HS-27A (cell line): ENCODE measurements at places on chromosomes 2 and 18.
A peak's percentile ranks its signal among the peaks of the same experiment; 100 is the strongest.

- DNase-seq, result no peak
These were observed 25.4 kb downstream of the KIF5C start for GRCh38 chr2:148900350-148900837.

DNA sequence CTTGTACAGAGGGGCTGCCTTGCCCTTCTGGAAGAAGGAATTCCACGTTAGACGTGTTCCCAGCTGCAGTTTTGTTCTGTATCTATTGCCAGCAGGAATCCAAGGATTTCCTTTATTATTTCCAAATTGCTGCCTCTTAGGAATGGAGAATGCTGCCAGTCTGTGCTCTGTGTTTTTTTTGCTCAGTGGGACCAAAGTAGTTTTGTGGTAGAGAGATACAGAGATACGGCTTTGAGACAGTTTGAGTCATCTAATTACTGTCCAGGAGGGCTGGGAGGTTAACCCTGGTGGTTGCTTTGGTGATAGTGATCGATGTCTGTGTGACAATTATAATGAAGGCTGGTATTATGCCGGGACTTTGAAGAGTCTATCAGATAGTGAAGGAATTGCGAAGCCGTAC lies 26.3 kb downstream of the ASAP2 start:
- no peak for DNase-seq

DNA sequence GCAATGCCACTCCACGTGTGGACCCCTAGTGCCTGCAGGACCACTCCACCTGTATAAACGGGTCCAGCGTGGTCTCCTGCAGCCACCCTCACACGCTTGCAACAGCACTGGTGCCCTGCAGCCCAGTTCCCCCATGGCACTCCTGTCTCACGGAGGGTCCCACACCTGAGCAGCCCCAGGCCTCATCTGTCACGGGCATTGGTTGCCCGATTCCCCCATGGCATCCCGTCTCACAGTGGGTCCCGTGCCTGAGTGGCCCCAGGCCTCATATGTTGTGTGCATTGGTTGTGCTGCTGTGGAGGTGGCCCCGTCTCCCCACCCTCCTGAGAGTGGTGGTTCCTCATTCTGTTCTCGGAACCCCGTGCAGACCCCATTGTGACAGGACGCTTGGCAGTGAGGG lies 43.4 kb downstream of the CTDP1 start:
- DNase-seq, result no peak

DNA sequence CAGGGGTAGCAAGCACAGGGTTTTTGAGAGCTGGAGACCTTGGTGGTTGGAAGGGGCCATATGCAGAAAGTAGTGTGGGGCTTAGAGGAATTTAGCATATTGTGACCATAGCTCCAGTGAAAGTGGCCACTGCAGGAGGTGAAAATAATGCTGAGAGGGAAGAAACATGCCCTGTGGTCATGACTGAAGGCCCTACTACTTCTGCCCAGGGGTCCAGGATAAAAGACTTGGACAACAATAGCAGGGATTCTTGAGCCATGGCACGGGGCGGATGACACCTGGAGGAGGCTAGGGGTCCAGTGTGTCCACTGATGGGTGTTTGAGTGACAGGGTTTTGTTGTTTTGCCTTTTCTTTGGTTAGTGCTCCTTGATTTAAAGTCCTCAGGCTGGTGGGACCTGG lies 694.6 kb downstream of the CPS1 start:
- no peak for DNase-seq

GRCh38 chr2:239800785-239801386 lies 224.3 kb downstream of the NDUFA10 start:
- DNase-seq, result no peak

GRCh38 chr2:61759005-61759404 lies 94.9 kb downstream of the FAM161A start:
- no peak for DNase-seq

DNA sequence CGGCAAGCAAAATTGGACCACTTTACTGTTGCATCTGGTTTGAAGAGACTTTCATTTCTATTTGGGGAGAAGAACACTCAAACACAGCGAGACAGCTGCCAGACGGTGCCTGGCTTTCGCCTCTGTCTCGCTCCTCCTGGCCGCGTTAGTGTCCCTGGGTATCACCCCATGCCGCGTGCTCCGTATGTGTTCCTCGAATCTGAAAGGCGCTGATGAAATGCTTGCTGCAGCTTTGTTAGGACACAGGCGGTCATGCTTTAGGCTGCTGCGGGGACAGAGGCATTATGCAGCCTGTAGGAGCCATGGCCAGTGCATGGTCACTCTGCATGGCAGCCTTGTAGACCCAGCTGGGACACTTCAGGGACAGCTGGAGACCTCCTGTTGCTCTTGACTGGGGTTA lies 53.9 kb downstream of the LDLRAD4 start:
- no peak for DNase-seq

DNA sequence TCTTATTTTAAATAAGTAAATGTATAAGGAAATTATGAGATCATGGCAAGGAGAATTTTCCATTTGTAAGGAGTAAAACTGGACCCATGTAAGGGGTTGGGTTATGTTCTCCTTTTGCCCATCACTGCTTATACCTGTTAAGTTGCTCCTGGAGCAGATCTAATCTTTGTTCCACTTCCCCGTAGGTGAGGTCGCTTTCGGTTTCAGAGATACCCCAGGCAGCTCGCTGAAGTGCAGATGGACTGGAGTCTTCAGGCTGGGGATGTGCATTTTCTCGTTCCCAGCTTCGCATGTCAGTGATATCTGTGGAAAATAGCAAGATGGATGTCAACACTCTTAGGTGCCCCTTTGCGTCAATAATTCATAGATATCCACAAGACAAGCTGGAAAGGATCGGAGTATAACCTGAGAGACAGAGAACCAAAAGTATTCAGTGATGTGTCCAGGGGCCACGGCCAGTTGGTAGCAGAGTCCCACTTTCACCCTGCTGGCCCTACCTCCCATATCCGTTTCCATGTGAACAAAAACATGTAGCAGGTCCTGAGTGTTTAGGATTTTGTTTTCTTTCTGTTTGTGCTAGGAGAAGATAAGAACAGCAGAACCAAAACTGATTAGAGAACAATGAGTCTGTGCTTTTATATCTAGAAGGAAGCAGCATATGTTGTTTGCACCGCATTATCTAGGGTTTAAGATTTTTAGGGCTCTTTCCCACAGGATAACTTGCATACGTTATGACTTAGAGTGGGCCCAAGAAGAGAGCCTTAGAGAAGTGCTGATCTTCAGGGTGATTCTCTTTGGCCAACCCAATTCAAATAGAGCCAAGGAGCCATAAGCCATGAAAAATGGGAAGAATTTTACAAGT lies 36.0 kb downstream of the GCA start:
- DNase-seq, result no peak

DNA sequence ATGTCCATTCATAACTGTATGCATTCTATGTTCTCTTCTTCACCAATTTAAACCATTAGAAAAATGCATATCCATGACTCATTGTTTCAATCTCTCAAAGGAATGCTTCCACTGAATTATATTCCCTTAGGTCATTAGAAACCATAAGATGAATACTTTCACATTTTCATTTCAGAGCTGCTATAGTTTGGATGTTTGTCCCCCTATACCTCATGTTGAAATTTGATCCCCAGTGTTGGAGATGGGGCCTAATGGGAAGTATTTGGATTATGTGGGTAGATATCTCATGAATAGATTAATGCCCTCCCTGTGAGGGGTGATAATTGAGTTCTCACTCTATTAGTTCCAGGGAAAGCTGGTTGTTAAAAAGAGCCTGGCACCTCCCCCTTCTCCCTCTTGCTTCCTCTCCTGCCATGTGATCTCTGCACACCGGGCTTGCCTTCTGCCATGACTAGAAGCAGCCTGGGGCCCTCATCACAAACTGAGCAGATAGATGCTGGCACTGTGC lies 35.7 kb downstream of the THUMPD2 start:
- DNase-seq, result peak; percentile 46

GRCh38 chr2:218722876-218723785 lies 12.5 kb downstream of the TTLL4 start:
- no peak for DNase-seq

GRCh38 chr2:128556089-128556488 lies 237.4 kb upstream of the HS6ST1 start:
- DNase-seq, result no peak

DNA sequence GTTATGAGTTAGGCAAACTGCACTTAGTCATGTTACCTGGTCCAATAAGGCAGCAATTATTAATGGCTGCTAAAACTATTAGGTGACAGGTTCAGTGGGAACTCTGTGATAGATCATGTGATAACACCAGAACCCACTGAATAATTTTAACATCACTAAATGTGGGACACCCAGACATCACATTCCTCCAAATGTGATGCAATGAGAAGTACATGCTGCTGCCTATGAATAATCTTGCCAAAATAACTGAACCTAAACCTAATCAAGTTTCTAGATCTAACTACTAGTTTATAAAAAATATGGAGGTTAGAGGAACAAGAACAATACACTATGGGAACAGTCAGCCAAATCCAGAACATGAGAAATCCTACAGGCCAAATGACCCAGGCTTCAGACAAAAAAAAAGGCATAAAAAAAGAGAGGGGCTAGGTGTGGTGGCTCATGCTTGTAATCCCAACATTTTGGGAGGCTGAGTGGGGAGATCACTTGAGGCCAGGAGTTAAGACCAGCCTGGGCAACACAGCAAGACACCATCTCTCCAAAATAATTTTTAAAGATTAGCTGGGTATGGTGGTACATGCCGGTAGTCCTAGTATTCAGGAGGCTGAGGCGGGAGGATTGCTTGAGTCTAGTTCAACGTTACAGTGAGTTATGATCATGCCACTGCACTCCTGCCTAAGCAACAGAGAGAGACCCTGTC lies 7.0 kb upstream of the ACTR2 start:
- DNase-seq, result no peak

GRCh38 chr2:8481463-8482009 lies 200.3 kb upstream of the ID2 start:
- DNase-seq, result no peak

DNA sequence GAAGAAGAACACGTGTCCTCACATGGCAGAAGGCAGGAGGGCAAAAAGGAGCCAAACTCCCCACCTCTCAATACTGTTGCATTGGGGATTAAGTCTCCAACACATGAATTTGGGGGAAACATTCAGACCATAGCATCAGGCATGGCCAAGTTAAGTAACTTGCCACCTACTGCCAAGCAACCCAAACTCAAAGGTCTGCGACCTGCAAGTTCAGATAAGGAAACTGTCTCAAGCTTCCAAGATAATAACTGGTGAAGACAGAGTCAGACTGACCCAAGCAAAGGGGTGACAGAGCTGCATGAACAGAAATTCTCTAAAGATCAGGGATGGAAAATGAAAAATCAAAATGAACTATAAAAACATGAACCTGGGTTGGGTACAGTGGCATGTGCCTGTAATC lies 188.7 kb upstream of the SIX3 start:
- no peak for DNase-seq

- DNase-seq, result no peak
These were observed 510.8 kb downstream of the TRIB2 start for GRCh38 chr2:13227578-13227977.

GRCh38 chr2:171180229-171180930 lies 19.7 kb upstream of the TLK1 start:
- no peak for DNase-seq

DNA sequence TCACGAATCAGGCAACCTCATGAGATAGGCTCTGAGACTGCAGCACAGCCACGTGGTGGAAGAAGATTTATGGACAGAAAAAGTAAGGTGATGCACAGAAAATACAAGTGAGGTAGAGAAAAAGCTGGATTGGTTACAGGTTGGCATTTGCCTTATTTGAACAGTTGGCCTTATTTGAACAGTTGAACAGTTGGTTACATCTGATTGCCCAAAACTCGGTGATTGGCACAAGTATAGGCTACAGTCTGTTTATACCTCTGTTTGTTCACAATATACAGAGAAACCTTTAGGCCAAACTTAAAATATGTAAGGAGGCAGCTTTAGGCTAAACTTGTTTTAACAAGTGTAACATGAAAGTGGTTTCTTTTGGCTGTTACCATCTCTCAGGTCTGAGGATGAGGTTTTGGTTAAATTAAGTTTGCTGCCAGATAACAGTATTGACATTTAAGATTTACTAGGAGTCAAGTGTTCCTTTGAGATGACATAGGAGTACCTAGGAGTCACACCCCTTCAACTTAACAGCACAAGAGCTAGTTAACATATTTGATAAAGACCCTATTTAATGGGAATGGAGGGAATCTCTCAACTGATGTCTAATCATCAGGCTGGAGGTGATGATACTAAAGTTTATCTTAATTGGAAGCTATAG lies 16.5 kb upstream of the GPR155 start:
- no peak for DNase-seq

- no peak for DNase-seq
These were observed 179.4 kb downstream of the INHBB start for GRCh38 chr2:120525056-120526046.

DNA sequence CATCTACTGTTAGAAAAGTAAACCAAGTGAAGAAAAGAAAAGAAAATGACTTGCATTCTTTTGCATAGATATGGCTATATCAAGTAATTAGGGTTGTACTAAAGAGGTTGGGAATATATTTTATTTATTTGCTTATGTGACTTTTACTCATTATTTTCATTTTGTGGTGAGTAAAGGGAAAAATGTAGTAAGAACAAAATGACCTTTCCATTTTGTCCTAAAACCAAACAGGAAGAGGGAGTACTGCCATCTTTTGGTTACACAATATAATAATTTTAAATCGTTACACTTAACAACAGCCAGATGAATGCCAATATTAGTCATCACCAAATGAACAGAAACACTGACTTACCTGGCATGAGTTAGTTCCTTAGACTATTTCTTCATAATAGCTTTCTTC lies 47.3 kb upstream of the NDUFV2 start:
- DNase-seq, result peak; percentile 24

DNA sequence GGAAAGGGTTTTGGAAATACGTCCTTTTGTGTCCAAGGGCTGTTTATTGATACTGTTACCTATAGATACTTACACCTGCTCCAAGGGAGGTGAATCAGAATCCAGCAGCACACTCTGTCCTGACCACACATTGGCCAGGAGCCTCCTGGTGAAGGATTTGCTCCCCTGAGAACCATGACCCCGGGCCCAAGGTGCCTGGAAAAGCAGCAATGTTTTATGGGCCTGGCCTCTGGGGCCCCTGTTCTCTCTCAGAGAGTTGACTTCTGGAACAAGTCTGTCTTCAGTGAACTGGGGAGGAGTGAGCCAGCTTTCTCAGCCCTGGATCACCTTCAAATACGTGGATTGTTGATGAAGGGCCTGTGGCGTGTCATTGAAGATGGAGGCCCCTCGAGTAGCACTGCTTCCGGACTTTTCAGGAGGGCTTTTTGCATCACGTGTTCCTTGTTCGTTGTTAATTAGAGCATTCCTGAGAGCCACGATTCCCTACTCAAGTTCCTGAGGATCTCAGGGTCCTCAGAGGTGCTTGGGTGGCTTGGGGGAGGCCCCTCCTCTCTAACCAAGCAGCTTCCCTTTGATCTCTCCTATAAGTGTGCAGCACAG lies 78.5 kb upstream of the RPL31 start:
- DNase-seq, result no peak

DNA sequence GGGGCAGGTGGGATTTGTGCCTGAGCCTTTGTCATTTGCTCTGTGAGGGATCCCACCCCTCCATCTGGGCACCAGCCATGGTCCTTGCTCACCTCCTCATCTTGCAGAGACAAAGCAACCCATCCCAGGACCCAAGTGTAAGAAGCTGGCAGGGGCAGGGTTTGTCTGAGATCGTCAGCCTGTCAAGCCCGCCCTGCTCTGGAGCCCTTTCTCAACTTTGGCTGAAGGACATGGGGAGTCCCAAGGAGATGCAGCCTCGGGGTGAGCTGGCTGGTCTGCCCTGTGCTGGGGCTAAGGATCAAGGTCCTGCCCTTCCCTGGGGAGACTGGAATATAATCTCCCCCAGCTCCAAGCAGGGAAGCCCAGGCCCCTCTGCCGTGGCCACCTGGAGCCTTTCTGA lies 86.0 kb downstream of the CAPN13 start:
- DNase-seq, result no peak
